ENCODE measurements at places on chromosomes 6 and 20. TPM values are rescaled to one million over a fixed set of nuclear protein-coding genes. Genes with fewer than 3 reads are reported as not detected.

CDSN gene
- polyA plus RNA-seq, result 4.0 TPM

ADGB gene
- not detected for polyA plus RNA-seq

ARFGEF3 gene
- polyA plus RNA-seq, result 0.14 TPM

SLC17A4 gene
- not detected for polyA plus RNA-seq

SPTLC3 gene
- 10.0 TPM for polyA plus RNA-seq

PSORS1C2 gene
- not detected for polyA plus RNA-seq

DAAM2 gene
- polyA plus RNA-seq, result not detected

RFX6 gene
- polyA plus RNA-seq, result not detected

MAPK13 gene
- polyA plus RNA-seq, result 19.3 TPM

RNF182 gene
- polyA plus RNA-seq, result 0.94 TPM

EPHA7 gene
- not detected for polyA plus RNA-seq

FERMT1 gene
- polyA plus RNA-seq, result 312 TPM

GMNN gene
- polyA plus RNA-seq, result 8.5 TPM

POPDC3 gene
- 15.9 TPM for polyA plus RNA-seq

IL17A gene
- not detected for polyA plus RNA-seq

THBS2 gene
- 430 TPM for polyA plus RNA-seq

ENPP1 gene
- polyA plus RNA-seq, result 0.22 TPM

BMP2 gene
- polyA plus RNA-seq, result 5.0 TPM

LAMA2 gene
- polyA plus RNA-seq, result 1.4 TPM

DLK2 gene
- polyA plus RNA-seq, result 31.6 TPM

CCN5 gene
- not detected for polyA plus RNA-seq

MAP7 gene
- polyA plus RNA-seq, result 14.9 TPM

TGM3 gene
- 0.08 TPM for polyA plus RNA-seq

PRR3 gene
- polyA plus RNA-seq, result 5.4 TPM

WFDC8 gene
- not detected for polyA plus RNA-seq

WDR27 gene
- 20.5 TPM for polyA plus RNA-seq

GPR6 gene
- polyA plus RNA-seq, result not detected

PDRG1 gene
- 17.5 TPM for polyA plus RNA-seq

BPIFB1 gene
- polyA plus RNA-seq, result not detected

CALHM6 gene
- 0.59 TPM for polyA plus RNA-seq

ESR1 gene
- 0.77 TPM for polyA plus RNA-seq

HECA gene
- 7.7 TPM for polyA plus RNA-seq

DZANK1 gene
- polyA plus RNA-seq, result 1.7 TPM

ZNF311 gene
- 2.7 TPM for polyA plus RNA-seq

EYS gene
- polyA plus RNA-seq, result 0.34 TPM

GLP1R gene
- not detected for polyA plus RNA-seq

APOM gene
- 2.6 TPM for polyA plus RNA-seq

ENPP5 gene
- 0.07 TPM for polyA plus RNA-seq

CYP21A2 gene
- polyA plus RNA-seq, result 0.04 TPM

GDAP1L1 gene
- not detected for polyA plus RNA-seq

EYA4 gene
- 0.05 TPM for polyA plus RNA-seq

PTGIS gene
- not detected for polyA plus RNA-seq

SPEF1 gene
- polyA plus RNA-seq, result 0.06 TPM

ADGRB3 gene
- polyA plus RNA-seq, result not detected

SIRPA gene
- polyA plus RNA-seq, result 50.7 TPM

BEND6 gene
- polyA plus RNA-seq, result 1.0 TPM

RING1 gene
- 20.3 TPM for polyA plus RNA-seq

BRD2 gene
- 121 TPM for polyA plus RNA-seq

Data from keratinocyte (primary cell).